Heart right ventricle (tissue), 16 donors: ENCODE measurements at places on chromosomes 3 and 15. TPM values are rescaled to one million over a fixed set of nuclear protein-coding genes. Genes with fewer than 3 reads are reported as not detected.

PTH1R gene
- 1.9 TPM for total RNA-seq

GOLGA6D gene
- total RNA-seq: not detected

KIF15 gene
- 0.21 TPM for total RNA-seq

MAP3K13 gene
- 11.0 TPM for total RNA-seq
